ENCODE measurements at places on chromosomes 7 and 10. TPM values are rescaled to one million over a fixed set of nuclear protein-coding genes. Genes with fewer than 3 reads are reported as not detected.

DNA sequence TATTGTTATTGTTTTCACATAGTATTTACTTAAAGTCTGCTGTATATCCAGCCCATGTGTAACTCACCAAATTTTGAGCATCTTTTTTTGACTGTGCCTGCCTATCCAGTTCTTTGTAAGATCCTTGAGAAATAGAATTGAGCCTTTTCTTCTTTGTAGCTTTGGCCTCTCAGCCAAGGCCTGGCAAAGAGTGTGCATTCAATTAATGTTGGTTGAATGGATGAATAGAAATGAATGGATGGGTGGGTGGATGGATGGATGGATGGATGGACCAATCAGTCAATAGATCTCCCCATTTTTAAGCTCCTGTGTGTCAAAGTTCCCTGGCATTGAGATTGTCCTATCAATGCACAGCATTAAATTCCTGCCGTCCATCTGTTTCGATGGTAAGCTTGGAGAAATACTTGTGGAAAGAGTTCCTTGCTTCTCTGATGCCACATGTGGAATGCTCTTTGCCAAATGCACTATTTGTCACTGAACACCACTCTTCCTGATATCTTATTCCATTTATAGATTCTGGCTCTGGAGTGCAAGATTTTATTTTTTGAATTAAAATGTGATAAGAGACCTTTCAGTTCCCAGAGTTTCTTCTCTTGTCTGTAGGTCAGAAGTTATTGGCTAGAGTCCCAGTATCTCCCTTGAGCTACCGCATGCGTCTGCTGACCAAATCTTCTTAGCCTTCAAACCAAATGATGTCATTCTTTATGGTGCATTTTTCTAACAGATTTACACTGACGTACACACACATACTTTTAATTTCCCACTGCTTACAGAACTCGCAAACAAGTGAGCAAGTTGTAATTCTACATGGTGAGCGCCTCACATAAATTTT lies 20.7 kb upstream of the ADRB1 start:
- ATAC-seq: no peak

DNA sequence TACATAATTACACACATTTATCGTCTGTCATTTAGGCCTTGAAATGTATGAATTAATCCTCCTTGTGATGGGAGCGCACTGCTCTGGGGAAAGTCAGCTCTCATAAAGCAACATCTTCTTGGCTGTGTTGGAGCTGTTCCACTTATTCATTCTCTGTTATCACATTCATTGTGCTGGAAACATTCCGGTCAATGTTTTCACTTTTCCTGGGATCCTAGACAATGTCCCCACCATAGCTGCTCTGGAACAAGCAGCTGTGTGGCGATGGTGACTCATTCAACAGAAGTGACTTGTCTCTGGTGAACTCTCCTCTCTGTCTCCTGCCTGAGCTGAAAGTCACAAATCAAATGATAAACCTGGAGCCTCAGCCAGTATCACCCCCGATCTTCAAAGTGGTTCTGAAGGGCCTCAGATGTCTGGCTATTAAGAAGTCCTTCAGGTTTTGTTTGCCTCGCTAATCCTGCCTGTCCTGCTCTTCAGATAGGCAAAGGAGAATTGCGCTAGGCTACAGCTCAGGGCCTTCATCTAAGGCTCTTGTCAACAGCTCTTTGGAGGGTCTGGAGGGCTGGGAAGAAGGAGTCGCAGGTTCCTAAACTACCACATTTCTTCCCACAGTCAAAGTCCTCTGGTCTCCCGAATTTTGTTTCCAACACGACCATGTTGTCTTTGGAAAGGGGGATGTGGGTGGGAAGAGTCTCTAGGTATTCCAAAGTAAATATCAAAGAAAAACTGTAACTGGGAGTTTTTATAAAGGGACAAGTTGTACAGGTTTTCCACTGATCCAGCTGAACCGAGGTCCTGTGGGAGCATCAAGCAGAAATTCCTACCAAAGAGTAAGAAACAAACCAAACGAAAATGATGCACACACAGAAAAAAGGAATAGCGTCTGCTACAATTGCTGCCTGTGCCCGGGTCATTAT lies 29.3 kb downstream of the KLF6 start:
- ATAC-seq: peak; percentile 35

DNA sequence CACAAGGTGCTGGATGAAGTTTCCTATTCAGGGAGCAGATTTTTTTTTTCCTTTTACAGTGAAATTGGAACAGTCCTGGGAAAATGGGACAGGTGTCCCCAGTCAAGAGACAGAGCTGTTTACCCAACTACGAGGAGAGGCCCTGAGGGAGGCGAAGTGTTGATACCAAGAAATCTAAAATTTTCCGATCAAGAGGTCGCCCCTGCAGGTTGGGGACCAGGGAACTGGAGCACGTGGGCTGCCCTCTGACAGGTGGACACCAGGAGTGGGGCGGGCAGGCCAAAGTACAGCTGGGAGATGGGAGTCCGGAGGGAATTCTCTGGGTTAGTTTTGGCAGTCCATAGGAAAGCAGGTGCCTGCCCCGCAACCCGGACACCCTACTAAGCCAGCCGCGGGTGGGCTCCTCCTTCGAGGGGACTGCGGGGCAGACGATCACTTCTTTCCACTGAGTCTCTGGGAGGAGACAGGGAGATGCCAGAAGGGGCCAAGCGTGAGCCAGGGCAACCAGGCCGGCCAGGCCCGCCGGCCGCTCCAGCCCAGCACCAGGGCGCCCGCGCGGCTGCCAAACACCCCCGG lies 965 bp upstream of the CAMK1D start:
- ATAC-seq: no peak

The TRIM73 gene
- 3.2 TPM for total RNA-seq

DNA sequence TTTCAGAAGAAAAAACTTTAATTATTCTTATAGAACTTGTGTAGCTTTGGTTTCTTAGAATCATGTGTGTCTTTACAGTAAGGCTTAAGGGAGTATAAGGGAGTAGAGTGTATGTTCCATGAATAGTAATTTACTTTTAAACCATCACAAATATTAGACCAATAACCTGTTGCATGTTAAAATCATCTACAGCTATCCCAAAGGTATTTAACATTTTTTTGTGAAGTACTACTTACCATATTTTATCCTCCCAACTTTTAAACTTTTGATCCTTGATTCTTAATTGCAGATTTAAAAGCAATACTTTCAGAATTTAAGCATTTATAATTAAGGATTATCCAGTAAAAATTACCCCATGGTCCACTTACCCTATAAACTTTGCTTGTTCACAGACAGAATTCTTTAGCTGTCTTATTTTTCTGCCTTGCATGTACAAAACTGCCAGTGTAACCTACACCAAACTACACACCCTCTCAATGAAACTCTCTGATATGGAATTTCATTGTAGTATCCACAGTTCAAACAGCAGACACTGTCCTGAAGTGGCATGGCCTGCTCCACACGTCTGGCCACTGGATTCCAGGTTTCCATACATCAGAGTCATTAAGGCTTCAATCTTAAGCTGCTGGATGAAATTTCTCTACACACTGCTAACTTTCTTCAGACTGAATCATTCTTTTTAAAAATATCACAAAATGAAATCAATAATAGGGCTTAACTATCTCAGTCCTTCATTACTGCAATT lies 5.8 kb downstream of the GLI3 start:
- no peak for ATAC-seq

DNA sequence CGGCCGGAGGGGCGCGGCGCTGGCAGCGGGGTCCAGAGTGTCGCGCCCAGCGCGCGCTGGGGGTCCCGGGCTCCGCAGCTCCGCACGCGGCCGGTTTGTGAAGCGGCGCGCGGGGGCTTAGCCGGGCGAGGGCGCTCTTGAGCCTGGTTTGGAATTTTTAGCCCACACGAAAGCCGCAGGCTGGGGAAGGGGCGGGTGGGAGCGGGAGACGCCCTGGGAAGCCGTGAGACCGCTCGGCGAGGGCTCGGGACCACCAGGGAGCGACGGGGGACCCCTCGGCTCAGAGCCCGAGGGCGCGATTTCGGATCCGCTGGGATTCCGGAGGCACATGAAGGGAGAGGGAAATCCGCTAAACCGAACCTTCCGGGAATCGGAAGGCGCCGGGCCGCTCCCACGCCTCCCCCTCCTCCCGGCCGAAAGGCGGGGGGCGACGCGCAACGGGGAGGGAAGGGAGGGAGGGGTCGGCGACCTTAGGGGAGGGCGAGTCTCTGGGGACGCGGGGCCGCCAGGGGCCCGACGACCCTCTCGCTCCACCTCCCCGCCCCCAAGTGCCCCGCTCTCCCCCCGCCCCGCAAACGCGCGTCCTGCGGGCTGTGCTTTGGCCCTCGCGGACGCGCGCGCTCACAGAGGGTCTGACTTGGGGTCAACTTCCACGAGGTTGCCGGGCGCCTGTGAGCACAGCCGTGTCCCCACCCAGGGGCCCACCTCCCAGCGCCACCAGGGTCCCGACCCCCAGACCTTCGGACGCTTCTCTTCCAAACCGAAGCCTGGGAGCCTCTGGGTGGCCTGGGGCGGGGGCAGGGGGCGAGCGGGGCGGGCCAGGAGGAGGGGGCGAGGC lies 5.1 kb upstream of the ELFN1 start:
- no peak for ATAC-seq

- ATAC-seq: no peak
Observed at GRCh38 chr7:99392046-99392445, 16.4 kb downstream of the PDAP1 start.

GRCh38 chr10:74104480-74104879 lies 46.1 kb downstream of the AP3M1 start:
- no peak for ATAC-seq
